T-helper 17 cell (primary cell): ENCODE measurements at places on chromosomes 7 and 10.

DNA sequence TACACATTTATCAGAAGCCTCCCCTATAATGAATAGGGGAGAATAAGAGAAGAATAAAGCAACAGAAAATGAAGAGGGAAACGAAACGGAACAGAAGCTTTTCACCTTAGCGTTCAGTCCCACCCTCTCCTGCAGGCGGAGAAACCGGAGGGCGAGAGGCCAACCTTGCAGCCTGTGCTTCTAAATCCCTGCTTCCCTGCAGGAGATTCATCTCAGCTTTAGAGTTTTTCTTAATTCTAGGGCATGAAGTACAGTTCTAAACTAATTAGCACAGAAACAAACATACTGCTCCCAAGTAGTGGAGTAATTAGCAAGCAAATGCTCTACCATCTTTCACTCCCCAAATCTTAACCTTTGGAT, 107.2 kb downstream of the CUBN start:
- DNase-seq = no peak

DNA sequence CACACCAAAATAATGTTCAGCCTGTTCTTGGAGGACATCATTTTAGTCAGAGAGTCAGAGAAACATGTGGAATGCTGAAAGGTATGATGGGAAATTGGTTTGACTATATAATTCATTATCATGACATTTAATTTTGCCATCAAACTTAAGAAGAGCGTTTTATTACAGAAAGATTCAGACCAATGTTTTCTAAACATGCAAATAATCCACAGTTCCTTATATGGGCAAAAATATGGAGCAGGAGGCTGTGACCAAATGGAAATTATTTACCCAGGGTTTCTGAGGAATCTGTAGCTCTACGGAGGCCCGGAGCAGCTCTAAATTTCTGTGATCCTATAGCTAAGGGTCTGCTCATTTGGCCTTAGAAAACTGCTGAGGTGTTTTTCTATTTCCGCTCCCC, 33.2 kb downstream of the LAMB4 start:
- DNase-seq = no peak

GRCh38 chr7:88806280-88807037, 10.9 kb upstream of the TEX47 start:
- DNase-seq = no peak

DNA sequence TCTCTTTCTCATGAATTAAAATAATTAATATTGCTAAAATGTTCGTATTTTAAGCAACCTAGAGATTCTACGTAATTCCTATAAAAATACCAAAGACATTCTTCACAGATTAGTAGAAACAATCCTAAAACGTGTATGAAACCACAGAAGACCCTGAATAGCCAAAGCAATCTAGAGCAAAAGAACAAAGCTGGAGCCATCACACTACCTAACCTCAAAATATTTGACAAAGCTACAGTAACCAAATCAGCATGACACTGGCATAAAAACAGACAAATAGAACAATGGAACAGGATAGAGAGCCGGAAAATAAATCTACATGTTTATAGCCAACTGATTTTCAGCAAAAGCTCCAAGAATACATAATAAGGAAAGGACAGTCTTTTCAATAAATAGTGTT, 105.5 kb upstream of the PTN start:
- no peak for DNase-seq

- DNase-seq = no peak
Observed at GRCh38 chr7:42574685-42575084, 337.2 kb downstream of the C7orf25 start.

DNA sequence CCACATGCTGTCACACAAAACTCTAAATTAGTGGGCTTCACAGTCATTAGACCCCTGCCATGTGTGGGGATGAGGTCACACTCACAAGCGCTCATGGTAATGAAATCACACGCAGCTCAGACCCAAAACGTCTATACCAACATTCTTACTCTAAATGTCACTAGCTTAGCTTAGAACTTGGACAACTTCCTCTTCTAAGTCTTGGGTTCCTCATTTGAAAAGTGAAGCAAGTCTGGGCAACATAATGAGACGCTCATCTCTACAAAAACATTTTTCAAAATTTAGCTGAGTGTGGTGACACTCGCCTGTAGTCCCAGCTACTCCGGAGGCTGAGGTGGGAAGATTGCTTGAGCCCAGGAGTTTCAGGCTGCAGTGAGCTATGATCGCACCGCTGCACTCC, 92.7 kb upstream of the MACROH2A2 start:
- no peak for DNase-seq

DNA sequence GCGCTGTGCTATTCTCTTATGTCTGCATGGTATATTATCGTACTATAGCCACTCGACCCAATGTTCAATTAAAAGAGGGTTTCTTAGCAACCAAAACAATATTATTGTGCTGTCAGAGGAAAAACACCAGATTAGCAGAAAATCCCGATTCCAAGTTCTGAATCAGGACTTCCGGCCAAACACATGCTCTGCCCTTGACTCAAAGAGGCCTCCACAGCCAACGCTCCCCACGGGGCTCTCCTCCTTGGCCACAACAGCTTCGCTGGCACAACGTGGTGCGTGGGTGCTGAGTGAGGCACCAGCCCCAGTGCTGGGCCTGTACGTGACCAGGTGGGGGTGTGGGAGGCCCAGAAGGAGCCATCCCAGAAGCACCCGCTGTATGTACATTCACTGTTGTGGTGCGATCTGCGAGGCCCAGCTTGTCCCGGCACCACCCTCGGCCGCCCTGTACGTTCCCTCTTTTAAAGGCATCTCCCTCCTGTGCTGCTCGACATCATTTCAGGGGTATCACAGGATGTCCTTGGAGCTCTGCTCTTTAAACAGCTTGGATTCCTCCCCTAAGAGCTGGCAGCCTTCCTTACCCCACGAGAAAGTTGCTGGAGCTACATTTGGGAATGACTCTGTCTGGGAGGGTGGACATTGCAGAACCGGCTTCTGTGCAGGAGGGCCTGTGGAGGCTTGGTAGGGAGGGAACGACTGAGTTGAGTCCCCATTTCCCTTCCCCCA, 736.2 kb downstream of the PARD3 start:
- DNase-seq = no peak

- DNase-seq = no peak
Observed at GRCh38 chr10:26970667-26971066, 109.9 kb upstream of the ABI1 start.

DNA sequence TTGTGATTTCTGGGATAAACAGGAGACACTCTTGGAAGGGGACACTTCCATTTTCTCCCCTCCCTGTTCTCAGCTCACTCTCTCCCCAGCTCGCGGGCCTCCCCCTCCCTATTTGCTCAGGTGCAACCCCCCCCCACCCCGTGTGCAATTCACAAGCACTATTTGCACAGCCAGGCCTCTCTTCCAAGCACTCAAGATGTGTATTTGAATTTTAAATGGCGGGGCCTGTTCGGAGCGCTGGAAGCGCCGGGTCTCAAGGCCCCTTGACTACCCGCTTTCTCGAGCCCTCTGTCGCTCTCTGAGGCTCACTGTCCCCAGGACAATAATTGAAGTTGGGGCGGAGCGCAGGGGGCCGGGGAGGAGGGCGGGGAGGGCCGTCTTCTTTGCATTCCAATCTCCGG, 7.8 kb downstream of the SHH start:
- no peak for DNase-seq

DNA sequence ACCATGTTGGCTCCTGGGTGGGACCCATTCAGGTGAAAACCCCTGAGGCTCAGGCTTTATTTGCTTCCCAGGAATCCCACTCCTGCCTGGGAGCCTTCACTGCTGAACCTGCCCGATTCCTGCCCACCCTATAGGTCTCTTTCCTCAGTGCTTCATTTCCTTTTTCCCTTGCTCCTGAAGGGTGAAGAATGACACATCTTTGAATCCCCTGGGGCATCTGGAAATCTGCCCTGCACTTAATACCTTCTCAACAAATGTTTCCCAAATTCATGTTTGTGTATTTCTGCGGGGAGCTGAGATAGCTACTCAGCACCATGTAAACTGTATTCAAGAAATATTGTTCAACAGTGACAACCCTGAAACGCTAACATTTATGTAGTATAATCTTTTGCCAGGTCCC, 10.3 kb upstream of the PCBD1 start:
- DNase-seq = no peak

GRCh38 chr10:49679480-49679893, at the start of gene C10orf53:
Gene C10orf53, plus strand, starts transcription at chr10:49679651. Its CDS starts 47 bp downstream, at chr10:49679698.
- DNase-seq = no peak

DNA sequence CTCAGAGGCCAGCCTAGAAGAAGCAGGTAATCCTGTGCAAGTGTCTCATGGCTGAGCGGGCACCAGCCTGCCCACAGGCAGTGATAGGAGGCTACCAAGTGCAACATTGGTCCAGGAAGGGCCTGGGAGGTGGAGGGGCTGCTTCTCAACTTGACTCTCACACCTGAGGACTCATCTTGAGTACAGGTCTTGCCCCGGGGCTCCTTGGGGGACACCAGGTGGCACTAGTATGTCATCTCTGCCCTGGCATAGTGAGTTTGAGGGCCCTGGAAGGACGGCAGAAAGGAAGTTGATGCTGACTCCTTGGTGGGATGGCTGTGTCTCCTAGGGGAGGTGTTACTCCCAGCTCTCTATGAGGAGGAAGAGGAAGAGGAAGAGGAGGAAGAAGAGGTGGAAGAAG, 2.3 kb downstream of the CCDC136 start:
- no peak for DNase-seq

DNA sequence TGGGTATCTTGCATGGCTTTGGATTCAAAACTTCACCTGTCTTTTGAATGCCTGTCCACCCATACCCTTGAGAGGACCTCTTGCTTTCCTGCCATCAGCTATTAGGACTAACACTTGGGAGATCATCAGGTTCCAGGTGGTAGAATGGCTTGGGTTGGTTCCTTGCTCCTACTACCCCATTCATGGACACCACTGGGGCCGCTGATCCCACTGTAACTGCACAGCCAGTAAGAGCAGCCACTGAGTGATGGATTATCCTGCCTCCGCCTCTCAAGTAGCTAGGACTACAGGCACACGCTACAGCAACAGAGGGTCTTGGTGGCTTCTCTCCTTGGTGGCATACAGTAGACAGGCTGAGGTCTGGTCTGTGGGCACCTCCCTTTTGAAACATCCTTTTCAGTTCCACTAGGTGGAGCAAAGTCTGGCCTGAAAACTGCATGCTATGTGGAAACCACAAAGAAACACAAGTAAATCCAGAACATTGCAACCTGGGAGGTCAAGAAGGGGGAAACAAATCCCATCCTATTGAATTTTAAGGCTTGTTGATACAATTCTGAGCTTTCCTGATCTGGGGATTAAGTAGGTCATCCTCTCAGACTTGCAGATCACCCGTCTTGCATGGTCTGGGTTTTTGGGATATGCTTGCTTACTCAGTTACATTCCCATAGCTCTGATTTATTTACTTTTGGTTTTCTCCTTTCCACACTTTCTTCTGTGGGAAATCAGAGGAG, 9.4 kb downstream of the WBP1L start:
- no peak for DNase-seq

DNA sequence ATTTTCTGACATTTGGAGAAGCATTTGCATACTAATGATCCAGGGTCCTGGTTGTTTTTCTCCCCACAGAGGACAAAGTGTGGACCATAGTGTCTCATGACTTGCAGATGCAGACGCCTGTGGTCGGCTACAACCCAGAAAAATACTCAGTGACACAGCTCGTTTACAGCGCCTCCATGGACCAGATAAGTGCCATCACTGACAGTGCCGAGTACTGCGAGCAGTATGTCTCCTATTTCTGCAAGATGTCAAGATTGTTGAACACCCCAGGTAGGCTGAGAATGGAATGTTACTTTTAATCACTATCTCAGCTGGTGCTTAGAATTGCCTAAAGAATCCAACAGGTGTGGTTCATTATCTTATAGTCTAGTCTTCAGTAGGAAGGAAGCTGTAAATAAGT, 951.5 kb upstream of the C7orf33 start:
- no peak for DNase-seq

- no peak for DNase-seq
Observed at GRCh38 chr7:157937406-157937805, 600.6 kb downstream of the DNAJB6 start.

DNA sequence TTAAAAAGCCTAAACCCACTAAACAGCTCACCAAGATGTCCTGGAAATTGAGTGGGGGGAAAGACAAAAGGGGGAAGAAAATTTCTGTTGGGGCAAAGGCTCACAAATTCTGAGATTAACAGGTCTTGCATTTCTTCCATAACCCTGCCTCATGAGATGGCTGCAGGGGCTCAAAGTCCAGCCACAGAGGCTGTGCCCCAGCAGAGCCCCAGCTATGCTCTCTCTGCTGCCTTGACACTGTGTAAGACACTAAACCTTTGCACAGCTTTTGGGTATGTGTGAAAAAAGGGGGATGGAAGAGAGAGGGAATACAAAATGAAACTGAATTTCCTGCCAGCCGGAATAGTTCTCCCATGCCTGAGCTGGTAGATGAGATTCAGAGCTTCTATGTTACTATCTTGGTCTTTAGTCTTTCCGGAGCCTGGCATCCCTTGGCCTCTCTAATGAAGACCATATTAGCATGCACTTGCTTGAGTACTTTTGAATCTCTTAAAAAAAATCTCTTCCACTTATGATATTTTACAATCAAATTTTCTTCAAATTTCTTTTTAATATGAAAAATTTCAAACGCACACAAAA, 240.0 kb upstream of the IMMP2L start:
- DNase-seq = no peak

DNA sequence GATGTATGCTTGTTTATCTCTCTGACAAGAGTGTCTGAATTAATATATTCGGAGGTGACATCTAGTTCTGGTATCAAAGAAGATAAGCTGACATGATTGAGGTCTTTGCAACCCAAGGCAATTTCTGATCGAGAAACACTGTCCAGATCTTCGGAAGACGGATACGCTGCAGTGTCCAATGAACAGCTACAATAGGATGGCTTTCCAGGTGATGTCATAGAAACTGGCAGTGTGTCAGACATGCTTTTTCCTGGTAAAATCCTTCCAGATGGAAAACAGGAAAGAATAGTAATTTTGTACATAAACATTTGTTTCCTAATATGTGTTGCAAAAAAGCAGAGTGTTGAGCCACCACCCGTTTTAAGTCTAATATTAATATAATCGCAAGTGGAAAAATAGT, 33.4 kb downstream of the VWDE start:
- no peak for DNase-seq

- DNase-seq = no peak
Observed at GRCh38 chr10:13717571-13717935, 130.8 kb downstream of the PRPF18 start.

GRCh38 chr10:63474488-63474887, 8.7 kb upstream of the JMJD1C start:
- no peak for DNase-seq

GRCh38 chr7:69820479-69821192, 222.4 kb downstream of the AUTS2 start:
- DNase-seq = no peak

GRCh38 chr7:140156460-140157080, 20.2 kb downstream of the KDM7A start:
- no peak for DNase-seq
